ENCODE measurements at places on chromosomes 2 and 18.

GRCh38 chr2:156112323-156112722 is 220.2 kb downstream of the NR4A2 start:
- peak; percentile 25 for ATAC-seq

DNA sequence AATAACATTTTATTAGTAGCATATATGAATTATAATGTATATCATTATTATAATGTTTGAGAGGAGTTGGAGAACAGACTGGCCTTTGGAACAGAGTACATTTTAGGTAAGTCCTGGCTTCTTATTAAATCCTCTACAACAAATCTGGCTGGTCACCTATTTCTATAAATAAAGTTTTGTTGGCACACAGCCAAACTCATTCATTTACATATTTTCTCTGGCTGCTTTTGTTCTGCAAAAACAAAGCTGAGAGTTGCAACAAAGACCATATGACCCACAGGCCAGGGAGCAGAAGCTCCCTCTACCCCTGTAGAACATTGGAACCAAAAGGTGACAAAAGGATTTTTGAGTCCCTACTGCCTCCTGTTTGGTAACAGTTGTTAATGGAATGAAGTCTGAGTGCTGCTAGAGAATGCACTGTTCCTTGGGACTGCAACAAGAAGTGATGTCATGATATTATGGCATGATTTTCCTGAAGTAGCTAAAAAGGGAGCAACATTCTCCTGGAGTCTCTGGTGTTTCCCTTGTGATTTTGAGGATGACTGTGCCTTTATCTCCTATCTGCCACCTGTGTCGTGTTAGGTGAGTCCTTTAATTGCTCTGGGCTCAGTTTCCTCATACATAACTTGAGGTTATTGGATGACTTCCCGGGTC is 22.0 kb upstream of the SP9 start:
- no peak for ATAC-seq

DNA sequence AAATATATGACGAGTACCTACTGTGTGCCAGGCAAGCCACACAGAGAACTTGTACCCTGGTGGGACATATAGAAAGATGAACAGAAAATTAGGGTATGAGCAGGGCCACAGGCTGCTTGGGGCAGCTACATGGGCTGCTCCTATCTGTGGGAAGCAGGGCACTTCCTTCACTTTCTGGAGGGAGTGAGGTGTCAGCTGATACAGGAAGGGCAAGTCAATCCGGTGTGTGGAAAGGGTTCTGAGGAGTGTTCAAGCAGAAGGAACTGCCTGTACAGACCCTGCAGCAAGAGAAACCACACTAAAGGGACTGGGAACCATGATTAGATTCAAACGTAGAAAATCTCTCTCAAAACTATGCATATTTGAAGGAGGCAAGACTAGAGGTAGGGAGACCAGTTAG is 58.6 kb upstream of the BCL11A start:
- no peak for ATAC-seq

- ATAC-seq: peak; percentile 47
Observed at GRCh38 chr2:30373881-30374302, 73.2 kb upstream of the LCLAT1 start.

DNA sequence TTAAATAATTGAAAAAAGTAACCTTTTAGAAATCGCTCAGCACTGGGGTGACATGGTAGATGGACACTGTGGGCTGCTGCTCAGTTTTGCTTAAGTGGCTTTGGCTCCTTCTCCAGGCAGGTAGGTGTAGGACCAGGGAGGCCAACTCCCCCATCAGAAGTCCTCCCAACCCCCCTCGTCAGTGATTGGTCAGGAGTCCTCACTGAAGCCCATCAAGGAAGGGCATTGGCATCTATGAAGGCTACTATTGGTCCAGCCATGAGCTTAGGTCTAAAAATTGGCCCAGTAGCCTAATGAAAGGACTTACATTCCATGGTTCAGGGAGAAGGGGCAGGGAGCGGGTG is 34.7 kb downstream of the ST3GAL5 start:
- ATAC-seq: no peak

GRCh38 chr2:226707499-226707898 is 92.1 kb downstream of the IRS1 start:
- peak; percentile 42 for ATAC-seq

DNA sequence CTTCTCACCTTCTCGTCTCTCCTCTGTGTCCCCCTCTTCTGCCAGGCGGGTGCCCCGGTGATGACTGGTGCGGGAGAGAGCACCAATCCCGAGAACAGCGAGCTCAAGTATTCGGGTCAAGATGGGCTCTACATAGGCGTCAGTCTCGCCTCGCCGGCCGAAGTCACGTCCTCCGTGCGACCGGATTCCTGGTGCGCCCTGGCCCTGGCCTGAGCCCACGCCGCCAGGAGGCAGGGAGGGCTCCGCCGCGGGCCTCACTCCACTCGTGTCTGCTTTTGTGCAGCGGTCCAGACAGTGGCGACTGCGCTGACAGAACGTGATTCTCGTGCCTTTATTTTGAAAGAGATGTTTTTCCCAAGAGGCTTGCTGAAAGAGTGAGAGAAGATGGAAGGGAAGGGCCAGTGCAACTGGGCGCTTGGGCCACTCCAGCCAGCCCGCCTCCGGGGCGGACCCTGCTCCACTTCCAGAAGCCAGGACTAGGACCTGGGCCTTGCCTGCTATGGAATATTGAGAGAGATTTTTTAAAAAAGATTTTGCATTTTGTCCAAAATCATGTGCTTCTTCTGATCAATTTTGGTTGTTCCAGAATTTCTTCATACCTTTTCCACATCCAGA is 31.3 kb downstream of the GATA6 start:
- ATAC-seq: no peak

- peak; percentile 47 for ATAC-seq
Observed at GRCh38 chr18:7878265-7879211, 311.4 kb downstream of the PTPRM start.

Data from motor neuron (in vitro differentiated cells).